Tibial nerve (tissue), 4 donors: ENCODE measurements at places on chromosomes 5 and 9.

DNA sequence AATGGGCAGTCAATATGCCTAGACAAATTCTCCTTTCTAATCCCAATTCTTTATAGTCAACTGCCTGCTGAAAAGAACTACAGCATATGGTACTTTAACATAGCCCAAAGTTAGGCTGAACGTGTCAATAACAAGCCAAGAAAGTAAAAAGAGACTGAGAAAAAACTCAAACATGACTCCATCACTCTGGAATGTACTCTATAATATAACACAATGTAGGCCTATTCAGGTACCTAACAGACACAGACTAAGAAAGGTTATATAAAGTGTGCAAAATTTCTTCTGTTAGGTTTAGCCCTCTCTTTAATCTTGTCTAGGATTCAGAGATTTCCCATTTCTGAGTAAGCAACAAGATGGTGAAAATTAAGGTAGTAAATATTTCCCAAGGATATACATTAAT, 209.7 kb upstream of the PRR16 start:
- DNase-seq = no peak

DNA sequence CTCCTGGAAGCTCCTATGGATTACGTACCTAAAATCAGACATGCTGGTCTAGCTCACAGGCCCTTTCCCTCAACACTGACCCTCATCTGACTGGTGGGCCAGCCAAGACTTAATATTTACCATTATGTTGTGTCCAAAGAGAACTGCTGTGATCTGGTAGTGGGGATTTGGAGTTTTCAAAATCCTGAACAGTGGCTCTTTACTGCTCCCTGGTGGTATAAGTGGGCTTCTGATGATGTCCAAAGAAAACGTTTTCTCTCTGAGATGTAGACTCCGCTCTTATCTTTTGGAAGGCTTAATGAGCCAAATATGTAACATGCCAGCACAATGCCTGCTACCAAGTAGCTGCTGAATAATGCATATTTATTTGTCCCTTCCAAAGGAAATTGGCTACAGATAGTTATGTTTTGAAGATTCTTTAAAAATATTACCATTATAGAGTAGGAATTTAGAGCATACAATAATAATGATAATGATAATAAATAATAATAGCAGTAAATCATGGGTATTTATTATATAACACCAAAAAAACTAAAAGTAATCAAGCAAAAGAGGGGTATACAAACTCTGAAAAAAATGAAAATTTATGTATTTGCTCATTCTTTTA, 406.6 kb upstream of the TNC start:
- DNase-seq = no peak

DNA sequence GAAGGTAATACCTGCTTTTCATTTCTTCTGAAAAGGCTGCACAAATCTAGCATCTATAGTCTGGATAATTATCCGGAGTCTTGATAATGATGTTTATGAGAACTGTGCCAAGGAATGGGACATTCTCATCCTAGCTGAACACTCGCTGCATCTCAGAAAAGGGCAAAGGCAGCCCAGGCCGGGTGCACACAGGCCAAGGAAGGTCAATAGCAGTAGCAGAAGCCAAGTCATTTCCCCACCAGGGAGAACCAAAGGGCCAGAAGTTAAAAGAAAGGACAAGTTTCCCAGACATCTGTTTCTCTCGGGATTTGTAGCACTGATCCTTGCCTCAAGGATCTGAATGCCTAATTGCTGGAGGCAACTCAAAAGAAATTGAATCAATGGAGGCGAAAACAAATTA, 66.1 kb upstream of the ANKRD55 start:
- DNase-seq = no peak

- no peak for DNase-seq
Observed at GRCh38 chr9:130030651-130031127, 12.3 kb downstream of the FNBP1 start.

GRCh38 chr9:5838884-5839571, 6.1 kb upstream of the ERMP1 start:
- no peak for DNase-seq

GRCh38 chr5:32713770-32714381, 2.8 kb downstream of the NPR3 start:
- DNase-seq = no peak

GRCh38 chr5:178564397-178564796, 25.8 kb downstream of the COL23A1 start:
- DNase-seq = no peak

- DNase-seq = no peak
Observed at GRCh38 chr5:135245521-135246499, 153.2 kb downstream of the MACROH2A1 start.

DNA sequence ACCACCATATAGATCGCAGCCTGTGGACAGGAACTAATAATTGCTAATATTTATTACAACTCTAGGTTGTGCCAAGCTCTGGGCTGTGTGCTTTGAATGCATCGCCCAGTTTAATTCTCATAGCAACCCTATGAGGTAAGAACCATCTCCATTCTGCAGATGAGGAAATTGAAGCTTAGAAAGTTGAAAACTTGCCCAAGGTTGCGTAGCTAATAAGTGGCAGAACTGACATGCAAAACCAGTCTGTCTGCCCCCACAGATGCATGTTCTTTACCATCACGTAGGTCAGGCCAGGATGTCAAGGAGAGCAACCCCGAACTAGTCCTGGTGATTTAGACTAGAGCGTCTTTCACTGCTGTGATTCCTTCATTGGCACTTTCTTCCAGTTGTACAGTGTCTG, 15.6 kb downstream of the WWC1 start:
- DNase-seq = no peak

DNA sequence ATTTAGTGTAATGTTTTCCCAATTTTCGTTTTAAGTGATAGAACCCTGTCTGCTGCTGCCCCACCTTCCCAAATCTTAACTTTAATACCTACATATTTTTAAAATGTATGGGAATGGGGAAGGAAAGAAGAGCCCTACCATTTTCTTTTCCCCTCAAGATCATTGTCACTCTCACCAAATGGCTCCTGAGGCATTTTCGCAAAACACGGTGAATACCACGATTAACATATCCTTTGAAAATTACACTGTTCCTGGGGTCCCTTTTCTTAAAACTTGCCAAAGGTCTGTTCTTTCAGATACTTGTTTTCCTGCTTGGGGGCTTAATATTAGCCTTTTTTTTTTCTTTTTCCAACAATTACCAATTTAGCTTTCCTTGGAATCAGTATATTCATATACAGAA, 36.1 kb downstream of the CERT1 start:
- no peak for DNase-seq

DNA sequence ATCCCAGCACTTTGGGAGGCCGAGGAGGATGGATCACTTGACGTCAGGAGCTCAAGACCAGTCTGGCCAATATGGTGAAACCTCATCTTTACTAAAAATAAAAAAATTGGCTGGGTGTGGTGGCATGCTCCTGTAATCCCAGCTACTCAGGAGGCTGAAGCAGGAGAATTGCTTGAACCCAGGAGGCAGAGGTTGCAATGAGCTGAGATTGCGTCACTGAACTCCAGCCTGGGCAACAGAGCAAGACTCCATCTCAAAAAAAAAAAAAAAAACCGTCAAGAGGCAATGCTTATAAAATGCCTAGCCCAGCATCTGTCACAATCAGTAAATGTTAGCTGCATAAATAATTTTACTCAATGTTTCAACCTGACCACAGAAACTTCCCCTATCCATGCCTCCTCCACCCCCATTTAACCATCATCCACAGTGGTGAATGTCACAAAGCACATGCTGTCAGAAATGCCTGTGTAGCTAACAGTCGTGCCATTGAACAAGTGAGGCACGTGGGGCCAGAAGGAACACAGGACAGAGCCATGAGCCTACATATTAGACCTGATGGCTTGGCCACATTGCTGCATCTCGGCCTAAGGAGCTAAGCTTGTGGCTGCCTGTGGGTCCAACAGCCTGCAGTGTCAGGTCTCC, 16.8 kb upstream of the TCOF1 start:
- DNase-seq = no peak

DNA sequence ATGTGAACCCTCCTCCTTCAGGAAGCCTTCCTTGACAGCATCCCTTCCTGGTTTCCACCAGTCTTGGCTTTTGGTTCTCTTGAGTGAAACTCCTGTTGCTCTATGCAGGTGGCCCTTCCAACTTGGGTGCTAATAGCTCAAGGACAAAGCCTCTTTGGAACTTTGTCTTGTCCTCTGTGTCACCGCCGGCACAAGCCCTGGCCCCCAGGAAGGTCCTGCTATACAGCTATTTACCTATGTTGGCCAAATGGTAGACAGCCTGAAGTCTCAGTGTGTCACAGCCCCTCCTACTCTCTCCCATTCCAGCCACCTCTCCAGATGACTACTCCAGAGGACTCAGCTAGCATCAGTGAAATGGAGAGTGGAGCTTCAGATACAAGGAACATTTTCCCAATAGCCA, 94.7 kb upstream of the ZNF618 start:
- DNase-seq = no peak

DNA sequence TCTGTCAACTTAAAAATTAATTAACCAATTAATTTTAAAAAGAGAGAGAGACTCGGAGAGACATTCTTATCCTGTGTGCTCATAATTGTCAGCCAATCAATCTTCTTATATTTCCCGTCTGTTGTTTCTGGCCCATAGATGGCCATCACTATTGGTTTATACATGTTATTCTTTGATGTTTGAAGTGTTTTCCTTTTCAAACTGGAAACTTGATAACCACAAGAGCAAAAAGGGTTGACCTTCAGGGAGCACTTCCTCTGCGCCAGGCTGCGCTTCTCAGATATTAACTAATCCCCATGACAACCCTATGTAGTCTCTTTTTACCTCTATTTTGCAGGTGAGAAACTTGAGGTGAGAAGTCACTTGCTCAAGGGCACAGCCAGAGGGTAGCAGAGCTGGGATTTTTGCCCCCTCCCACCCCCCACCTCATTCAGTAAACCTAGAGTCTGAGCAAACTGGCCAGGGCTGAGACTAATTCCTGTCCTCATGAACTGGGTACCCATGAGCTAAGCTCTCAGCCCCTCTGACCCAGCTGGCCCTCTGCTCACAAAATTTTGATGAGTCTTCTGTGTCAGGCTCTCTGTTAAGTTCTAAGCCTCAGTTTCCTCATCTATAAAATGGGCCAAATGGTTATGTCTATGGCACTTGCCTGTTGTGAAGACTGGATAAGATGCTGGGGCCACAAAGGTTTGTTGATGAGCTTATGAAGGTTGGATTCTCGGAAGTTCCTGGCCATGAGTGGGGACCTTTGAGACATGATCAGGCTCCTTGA, 86.0 kb upstream of the SH3PXD2B start:
- DNase-seq = no peak

DNA sequence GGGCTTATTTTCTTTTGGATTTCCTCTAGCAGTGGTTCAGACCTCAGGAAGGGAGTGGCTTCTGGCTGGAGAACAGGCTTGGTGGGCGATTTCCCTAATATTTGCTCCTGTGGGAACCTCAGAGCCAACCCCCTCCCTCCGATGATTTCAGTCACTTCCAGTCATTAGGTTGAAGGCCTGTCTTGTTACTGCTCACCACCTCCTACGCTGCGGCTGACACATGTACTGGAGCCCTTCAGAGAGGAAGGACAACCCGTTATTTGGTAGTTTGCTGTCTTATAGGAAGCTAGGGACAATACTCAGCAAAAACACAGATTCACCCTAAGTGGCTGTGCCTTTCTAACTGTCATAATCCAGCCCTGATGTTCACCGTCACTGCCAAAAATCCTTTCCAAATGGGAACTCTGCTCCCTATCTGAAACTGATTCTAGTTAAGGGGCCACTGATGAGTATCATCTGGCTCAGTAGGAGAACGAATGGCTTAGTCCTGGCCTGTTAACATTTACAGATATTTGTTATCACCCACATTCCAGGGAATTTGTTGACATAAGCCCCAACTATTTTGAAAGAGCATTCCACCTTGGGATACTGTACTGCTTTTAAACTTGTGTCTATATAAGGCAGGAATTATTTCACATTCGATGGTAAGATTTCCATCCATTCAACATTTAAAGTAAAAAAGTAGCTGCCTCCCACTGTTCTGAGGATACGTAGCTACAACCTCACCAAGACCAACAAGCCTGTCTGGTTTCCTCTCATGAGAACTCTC, 29.3 kb upstream of the ANKH start:
- no peak for DNase-seq

- DNase-seq = no peak
Observed at GRCh38 chr9:71941060-71941568, 29.7 kb downstream of the C9orf85 start.

- DNase-seq = peak; percentile 55
Observed at GRCh38 chr5:110757118-110757729, 18.4 kb downstream of the SLC25A46 start.

GRCh38 chr9:95024097-95024671, 293.3 kb downstream of the FANCC start:
- no peak for DNase-seq

DNA sequence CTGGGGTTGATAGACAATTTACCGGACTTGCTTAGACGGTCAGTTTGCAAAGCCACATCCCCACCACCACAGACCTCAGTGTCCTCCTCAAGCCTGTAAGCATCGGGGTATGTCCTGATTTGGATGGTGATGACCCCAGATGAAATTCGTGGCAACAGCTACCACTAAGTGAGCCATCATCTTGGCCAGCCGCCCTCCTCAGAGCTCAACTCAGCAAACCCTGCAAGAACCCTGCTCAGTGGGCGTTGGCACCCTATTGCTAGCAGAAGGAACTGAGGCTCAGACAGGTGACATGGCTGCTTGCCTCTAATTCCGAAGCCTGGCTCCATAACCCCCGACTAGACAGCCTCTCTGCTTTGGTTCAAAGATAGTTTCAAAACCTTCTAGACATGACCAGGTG, 41.4 kb upstream of the BARHL1 start:
- DNase-seq = no peak

DNA sequence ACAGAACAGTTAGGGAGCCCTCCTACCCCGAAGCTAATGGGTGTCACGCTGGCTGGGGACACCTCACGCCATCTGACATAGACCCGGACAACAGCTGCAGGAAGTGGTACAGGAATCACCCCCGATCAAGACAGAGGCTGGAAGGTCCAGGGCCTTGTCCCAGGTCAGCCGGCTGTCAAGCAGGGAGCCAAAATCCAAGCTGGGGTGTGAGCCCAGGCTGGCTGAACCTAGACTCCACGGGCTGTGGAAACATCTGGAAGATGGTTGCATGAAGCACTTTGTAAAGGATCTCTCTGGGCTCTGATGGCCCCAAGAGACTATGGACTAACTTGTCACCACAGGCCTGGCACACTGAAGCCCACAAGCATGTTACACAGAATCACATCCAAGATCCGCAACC, 68.9 kb upstream of the STXBP1 start:
- DNase-seq = no peak

GRCh38 chr9:73923796-73924195, 573.3 kb upstream of the RORB start:
- DNase-seq = no peak

GRCh38 chr5:115084246-115084793, 85.4 kb downstream of the TRIM36 start:
- no peak for DNase-seq

DNA sequence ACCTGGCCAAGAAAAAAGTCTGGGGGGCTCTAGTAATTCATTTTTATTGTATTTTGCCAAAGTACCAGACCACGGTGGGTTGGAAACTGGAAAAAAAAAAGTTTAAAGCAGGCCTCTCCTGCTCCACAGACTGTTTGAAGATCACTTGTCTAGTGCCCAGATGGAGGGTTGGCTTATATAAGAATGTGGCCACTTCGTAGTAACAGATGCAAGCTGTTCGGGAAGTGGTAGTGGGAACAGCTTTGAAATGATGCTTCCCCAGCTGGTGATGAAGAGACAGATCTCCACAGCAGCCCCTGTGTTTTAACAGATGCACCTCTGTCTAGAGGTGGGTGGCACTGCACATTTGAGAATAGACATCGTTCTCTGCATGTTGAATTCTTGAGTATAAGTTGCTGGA, 54.3 kb upstream of the DMRT3 start:
- DNase-seq = no peak
